ENCODE measurements at places on chromosomes 1 and 21.

DNA sequence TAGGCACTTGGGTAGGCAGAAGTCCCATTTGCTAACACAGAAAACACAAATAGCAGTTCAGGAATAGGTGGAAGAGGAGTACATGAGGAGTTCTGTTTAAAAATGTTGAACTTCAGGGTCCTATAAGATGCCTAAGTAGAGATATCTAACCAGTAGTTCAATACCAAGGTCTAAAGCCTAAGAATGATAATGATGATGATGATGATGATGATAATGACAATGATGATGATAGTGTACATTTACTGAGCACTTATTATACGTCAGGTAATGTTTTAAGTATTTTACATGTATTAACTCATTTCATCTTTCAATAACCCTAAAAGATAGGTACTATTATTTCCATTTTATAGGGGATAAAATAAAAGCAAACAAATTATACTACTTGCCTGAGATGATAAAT is 50.1 kb downstream of the GDAP2 start:
- no peak for DNase-seq

- no peak for DNase-seq
These were observed 122.3 kb upstream of the BACE2 start for GRCh38 chr21:41045534-41046268.

- DNase-seq, result no peak
These were observed 140.4 kb upstream of the ADGRL2 start for GRCh38 chr1:81660286-81660685.

DNA sequence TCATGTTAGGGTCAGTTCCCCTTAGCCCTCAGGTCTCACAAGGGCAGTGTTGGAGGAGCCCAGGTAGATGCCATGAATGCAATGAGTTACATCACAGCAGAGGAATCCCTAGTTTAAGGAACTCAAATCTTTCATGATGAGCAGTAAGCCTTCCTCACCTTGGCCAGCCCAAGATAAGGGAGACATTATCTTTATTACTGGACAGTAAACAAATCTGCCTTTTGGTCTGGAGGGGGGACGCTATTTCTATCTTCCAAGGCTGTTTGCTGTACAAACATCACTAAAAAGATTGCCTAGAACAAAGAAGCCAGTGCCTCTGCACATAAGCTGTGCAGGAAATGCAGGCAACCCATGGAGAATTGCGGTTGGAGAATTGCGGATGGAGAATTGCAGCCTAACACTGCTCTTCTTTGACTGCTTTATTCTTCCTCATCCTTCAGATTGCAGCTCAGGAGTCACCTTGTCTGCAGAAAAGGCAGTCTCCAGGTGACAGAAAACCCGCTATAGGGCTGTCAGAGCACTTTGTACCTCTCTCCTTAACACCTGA is 2.3 kb upstream of the CHI3L1 start:
- DNase-seq, result no peak

GRCh38 chr1:168252204-168252733 is 26.5 kb downstream of the SFT2D2 start:
- no peak for DNase-seq

DNA sequence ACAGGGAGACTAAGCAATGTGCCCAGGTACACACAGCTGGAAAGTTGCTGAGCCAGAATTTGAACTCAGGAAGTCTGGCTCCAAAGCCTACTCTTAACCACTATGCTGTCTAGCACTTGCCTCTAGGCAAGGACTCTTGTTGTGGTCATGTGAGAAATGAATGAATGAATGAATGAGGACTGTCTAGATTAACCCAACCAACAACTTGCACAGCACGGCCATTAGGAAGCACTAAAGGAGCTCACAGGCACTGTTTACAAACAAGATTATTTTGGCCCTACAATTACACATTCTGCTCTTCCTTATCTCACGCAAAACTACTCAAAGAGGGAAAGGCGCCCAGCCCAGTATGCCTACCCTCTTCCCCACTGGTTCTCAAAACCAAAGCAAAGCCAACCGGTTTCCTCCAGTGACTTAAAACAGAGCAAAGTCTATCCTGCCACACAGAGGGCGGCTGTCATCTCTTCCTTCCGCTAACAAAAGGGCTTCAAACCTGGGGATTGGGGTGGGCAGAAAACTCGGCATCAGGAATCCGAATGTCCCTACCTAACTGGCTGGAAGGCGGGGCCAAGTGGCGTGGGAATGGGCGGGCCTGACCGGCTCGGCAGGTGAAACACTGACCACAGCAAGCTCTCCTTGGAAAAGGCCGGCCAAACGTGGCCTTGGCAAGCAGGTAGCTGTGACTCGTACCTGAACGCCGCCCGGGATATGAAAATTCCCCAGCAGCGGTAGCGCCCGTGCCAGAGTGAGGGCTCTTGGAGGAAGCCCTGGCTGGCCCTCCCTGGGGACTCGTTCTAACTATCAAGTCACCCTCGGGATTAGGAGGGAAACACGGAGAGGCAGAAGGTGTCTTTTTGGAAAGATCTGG is 948 bp downstream of the STK40 start:
- no peak for DNase-seq

DNA sequence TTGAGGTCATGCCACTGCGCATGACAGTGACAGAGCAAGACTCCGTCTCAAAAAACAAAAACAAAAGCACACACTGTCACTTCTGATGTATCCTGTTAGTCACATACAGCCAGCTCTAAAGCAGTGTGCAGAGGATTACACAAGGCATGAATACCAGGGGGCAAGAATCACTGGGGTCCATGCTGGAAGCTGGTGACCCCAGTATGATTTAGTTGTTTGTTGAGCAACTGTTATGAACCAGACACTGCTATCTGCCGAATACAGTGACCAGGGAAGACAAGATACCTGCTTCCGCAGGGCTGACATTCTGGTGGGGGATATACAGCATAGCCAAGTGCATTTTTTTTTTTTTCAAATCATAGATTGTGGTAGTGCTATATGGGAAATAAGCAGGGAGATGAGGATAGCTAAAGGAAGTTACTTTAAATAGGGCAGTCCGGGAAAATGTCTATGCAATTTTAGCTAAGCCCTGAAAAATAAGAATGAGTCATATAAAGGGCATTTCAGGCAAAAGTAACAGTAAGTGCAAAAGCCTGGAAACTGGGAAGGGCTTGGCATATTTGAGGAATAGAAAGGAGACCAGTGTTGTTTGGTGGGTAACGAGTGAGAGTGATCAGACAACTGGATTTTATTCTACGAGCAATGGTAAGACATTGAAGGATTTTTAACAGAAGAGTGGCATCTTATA is 69.7 kb downstream of the ADSS2 start:
- DNase-seq, result no peak

GRCh38 chr1:178941849-178942248 is 71.0 kb upstream of the ANGPTL1 start:
- DNase-seq, result no peak

DNA sequence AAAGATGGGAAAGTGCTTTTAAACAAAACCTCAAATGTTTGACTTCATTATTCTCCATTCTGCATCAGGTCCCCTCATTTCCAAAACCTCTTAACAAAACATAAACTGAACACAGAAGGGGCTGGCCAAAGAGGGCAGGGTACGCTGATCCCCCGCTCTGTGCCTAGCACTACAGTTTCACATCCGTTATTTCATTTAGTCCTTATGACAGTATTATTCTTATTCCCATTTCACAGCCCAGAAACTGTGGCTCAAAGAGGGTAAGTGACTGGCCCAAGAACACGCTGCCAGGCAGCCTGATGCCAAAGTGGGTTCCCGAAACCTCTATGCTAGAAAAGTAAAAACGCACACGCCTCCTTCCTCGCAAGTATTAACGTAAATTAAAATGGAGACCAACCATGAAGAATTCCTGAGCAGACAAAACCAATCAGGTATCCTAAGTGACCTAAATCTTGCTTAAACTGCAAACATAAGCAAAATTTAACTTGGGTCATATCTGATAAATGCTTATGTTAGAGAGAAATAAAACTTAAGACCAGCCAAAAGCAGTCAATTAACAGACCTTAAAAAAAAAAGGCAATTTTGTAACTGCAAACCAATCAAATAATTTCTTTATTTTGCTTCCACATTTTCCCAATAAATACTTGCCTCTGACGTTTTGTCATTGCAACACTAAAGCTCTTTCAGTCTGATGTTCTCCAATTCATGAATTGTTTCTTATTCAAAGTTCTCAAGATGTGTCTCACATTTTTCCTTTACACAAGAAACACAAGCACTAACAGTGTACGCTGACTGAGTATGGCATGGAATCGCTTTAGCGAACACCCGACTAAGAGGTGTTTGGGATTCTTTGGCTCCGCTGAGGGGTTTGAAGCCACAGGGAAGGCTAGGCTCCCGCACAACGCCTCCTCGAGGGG is 653 bp downstream of the CASP9 start:
- DNase-seq, result no peak

DNA sequence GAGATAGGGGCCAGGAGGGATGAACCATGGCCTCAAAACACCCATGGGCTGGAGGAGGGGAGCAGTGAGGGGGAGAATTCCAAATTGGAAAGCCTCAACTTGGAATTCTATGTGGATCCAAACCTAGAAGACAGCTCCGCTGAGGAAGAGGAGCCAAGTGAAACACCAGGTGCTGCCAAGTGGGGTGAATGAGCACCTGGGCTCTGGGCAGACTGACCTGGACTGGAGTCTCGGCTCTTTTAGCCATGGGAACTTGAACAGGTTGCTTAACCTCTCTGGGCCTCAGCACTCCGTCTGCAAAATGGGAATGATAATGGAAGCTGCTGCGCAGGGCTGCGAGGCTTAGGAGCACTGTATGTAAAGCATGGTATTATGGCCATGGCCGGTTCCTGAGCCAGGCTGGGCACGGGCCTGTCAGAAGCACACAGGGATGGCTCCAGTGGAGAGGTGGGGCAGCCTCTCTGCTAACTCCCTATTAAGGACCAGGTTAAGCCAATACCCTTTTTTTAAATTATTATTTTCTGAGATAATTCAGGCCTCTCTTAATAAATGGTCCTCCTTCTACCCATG is 81.5 kb downstream of the SYT2 start:
- DNase-seq, result no peak

DNA sequence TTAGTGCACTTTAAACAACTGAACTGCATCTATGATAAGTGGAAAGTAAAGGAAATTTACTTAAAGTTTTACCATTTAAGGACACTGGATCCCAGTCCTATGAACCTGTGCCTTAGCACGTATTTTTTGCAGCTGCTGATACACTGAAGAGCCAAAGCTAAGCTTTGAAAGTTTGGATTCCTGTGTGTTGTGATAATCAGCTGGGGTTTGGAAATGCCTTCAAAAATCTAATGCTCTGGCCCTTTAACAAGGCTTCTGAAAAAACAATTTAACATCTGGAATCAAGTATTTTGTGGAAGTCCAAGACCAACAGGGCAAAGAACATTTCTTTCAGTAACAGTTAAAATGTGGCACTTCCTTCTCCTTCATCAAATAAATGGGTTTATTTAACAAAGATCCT is 51.8 kb downstream of the DDAH1 start:
- no peak for DNase-seq

GRCh38 chr1:170729225-170730002 is 65.5 kb downstream of the PRRX1 start:
- no peak for DNase-seq

DNA sequence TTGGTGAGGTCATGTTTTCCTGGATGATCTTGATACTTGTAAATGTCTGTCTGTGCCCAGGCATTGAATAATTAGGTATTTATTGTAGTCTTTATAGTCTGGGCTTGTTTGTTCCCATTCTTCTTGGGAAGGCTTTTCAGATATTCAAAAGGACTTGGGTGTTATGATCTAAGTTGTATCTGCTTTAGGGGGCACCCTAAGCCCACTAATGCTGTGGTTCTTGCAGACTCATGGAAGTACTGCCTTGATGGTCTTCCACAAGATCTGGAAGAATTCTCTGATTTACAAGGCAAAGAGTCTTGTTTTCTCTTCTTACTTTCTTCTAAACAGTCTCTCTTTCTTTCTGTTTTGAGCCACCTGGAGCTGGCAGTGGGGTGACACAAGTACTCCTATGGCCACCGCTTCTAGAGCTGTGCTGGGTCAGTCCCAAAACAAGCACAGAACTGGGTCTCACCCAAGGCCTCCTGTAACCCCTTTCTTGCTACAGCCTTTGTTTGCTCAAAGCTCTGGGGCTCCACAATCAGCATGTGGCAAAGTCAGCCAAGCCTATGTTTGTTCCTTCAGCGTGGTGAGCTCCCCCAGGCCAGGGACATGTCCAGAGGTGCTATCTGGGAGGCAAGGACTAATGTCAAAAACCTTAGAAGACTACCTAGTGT is 12.6 kb downstream of the VN1R5 start:
- DNase-seq, result no peak

DNA sequence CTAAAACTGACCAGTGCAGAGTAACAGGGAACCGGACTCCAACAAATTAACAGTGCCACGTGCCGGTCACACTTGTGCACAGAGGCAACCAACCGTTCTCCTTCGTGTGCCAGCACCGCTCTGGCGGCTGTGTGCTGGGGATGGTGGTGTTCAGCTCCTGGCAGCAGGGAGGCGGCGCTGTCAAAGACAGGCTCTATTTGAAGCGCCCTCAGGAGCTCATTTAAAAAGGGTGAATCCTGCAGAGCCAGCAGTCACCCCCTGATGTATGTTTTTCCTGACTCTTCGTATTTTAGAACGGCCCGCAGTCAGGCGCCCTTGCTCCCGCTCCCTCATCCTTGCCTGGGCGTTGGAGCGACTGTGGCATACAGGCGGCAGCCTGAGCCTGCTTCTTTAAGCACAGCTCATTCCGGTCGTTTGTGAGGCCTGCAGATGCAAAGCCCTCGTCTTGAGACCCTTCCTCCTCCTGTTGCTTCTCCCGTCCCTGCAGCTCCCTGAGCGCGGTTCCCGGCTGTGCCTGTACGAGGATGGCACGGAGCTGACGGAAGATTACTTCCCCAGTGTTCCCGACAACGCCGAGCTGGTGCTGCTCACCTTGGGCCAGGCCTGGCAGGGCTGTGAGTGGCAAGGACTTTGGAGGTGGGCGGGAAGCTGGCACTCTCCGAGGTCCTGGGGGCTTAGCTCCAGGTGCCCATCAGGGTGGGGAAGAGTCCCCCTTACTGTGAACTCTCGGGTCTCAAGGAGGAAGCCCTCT is 1.1 kb downstream of the DFFB start:
- no peak for DNase-seq

DNA sequence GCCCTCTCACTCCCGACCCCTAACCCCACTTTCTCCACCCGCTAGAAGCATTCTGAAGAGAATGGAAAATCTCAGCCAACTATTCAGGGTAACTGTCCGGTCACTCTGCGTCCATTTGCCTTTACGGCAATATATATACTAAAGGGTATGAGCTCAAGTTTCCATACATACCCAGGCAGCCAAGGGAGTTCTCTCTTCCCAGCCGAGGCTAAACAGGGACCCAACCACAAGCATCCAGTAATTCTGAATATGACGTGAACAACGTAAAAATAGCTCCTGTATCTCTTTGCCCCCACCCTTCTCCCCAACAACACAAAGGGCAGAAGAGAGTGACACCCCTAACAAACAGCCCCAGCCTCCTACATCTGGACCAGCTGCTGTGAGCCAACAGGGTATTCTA is 67.7 kb downstream of the SSBP3 start:
- no peak for DNase-seq

Data from activated CD4-positive, CD25-positive, alpha-beta regulatory T cell (primary cell).